NCI-H1092 (cell line): ENCODE measurements at places on chromosomes 11 and 22.

DNA sequence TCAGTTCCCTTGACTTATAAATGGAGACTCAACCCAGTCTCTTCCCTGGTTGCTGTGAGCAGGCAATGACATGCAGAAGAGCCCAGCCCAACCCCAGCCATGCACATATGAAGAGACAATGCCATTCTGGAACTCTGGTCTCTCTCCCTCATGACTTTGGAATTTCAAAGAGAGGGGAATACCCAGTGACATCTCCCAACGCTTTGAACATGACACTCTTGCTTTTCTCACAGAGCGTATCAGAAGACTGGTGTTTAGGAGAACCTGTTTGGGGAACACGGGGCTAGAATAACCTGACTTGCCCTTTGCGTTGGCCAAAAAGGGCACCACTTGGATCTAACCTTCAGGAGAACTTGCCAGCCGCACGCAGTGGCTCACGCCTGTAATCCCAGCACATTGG lies 12.9 kb downstream of the RANGAP1 start:
- no peak for DNase-seq

DNA sequence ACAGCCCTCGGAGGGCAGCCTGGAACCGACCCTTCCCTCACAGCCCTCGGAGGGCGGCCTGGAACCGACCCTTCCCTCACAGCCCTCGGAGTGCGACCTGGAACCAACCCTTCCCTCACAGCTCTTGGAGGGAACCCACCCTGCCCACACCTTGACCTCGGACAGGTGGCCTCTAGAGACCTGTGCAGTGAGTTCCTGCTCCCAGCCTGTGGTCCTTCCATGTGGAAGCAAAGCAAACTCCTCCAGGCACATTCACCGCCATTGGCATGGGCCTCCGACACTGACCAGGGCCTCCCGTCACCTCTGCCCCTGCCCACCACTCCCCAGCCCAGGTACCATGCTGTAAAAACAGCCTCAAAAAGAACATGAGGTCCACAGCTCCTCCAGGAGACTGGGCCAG lies 272.1 kb downstream of the BRD1 start:
- no peak for DNase-seq

GRCh38 chr11:36356201-36356600 lies 60.1 kb downstream of the PRR5L start:
- DNase-seq = no peak

DNA sequence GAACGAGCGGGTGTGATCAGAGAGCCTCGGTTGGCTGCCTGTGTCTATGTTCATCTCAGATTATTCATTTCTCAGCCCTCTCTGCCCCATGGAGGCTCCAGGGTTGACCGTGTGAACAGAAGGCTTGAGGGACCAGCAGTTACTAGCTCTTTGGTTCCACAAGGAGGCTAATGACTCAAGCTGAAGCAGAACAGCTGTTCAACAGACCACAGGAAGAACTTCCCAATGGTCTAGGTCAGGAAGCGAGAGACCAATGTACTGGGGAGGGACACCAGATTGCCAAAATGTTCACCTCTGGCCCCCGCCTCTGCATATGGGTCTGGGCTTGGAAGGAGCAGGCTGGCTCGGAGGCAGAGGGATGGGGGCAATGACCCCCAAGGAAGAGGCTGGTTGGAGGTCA lies 14.7 kb upstream of the PDE2A start:
- DNase-seq = no peak
